ENCODE measurements at places on chromosomes 7 and 10. TPM values are rescaled to one million over a fixed set of nuclear protein-coding genes. Genes with fewer than 3 reads are reported as not detected.

DNA sequence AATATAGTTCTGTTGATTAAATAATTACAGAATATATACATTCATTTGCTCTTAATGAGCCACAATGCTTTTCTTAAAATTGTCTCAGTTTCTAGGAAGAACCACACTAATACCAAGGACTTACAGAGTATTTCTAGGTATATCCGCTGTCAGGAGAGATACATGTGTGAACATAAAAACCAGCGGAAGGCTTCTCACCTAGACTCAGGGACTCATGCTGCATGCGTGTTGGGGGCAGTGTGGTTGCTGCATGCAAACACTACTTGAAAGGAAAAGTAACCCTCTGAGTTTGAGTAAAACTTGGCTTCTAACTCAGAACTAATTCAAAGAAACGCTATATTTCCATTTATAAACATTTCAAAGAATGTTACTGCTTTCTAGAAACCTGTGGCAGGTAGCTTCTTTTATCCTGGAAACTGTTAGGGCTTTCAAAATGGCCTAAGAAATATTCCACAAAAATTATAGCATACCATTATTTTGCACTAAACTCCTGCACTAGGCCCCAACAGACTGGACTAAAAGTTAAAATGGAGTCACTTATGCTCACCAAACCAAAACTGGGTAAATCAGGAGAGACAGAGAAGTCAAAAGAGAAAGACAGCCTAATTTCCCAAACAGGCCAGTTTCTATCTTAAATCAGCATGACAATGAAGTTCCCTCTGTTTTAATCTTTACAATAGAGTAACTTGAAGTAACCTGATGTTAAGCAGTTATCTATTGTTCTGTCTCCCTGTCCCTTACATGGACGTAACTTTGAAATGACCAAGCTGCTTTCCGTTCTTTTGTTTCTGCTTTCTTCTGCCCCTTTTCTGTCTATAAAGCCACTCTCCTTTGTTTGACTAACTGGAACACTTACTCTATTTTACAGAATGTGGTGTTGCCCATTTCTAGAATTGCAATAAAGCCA, 95.2 kb upstream of the FAM133B start:
- no peak for DNase-seq

DNA sequence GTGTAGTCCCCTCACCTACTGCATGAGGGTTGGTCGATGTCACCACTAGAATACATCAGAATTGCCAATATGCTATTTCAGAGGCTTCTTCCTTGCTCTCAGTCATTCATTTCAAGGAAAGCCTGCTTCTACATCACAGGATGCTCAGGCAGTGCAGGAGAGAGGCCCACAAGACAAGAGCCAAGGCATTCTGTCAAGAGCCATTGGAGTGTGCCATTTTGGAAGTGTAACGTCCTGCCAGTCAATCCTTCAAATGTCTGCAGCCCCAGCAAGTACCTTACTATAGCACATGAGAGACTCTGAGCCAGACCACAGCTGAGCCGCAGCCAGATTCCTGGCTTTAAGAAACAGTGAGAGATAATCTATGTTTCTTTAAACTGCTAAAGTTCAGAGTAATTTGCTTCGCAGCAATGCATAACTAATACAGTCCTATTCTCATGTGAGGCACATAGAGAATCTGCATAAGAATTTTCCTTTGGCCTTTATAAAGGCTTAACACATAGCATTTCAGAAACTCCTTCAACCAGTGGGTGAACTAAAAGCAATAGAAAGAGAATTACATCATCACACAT, 166.5 kb upstream of the GNAI1 start:
- DNase-seq, result no peak

DNA sequence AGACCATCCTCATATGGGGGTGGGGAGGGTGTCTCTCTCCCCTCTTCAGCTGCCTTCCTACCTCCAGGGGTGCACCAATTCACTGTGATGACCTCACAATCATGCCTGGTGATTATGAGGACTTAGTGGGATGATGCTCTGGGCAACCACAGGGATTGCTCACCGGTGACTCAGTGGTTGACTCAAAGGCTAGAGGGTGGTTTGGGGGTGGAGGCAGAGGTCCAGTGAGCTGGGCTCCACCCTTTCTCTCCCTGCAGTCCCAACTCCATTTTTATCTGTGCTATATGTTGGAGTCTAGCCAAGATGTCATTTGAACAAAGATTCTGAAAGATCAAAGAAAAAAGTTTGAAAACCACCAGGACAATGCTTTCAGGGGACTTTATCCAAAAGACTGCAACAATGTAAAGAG, 286.9 kb downstream of the KCNMA1 start:
- peak; percentile 100 for DNase-seq

- no peak for DNase-seq
Observed at GRCh38 chr7:32461484-32461883, 28.7 kb downstream of the LSM5 start.

- peak; percentile 31 for DNase-seq
Observed at GRCh38 chr10:91088300-91089140, 131.9 kb upstream of the PCGF5 start.

- no peak for DNase-seq
Observed at GRCh38 chr7:15648461-15648961, 38.0 kb downstream of the MEOX2 start.

GRCh38 chr7:156842317-156842716, 50.7 kb downstream of the LMBR1 start:
- DNase-seq, result no peak

GRCh38 chr10:29948881-29949355, 110.5 kb downstream of the JCAD start:
- DNase-seq, result peak; percentile 56

GRCh38 chr7:86558680-86559501, 84.8 kb upstream of the GRM3 start:
- DNase-seq, result no peak

GRCh38 chr10:873020-873419, 58.5 kb downstream of the LARP4B start:
- DNase-seq, result peak; percentile 20

DNA sequence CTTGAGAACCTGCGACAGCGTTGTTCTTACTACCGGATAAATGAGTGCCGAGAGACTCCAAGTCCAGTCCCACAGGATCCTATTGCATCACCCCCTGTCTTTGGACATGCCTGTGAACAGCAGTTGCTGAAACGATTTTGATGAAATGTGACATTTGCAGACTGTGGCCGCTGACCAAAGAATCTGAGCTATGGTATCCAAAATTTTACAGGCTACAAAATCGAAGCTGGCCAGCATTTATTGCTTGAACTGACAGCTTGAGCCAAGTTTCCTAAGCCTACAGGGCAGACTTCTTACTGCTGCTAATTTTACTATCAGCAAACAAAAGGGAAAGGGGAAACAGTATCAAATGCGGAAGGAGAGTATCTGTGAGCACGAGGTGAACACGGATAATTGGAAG, 12.1 kb upstream of the NPVF start:
- DNase-seq, result peak; percentile 19

- no peak for DNase-seq
Observed at GRCh38 chr7:51471210-51471980, 154.8 kb upstream of the COBL start.

DNA sequence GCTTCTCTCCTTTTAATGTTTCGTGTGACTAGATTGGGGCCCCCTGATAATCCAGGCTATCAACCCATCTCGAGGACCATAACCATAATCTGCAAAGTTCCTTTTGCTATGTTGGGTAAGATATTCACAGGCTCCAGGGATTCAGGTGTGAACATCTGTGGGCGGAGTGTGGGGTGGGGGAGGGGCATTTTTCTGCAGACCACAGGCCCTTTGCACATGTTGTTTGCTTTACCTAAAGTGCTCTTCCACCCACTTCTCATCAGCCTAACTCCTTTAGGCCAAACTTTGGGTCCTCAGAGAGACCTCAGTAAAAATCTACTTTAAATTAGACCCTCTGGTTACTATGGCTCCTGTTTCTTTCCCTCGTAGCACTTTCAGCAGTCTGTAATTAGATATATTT, 284.4 kb downstream of the WDR11 start:
- DNase-seq, result no peak

DNA sequence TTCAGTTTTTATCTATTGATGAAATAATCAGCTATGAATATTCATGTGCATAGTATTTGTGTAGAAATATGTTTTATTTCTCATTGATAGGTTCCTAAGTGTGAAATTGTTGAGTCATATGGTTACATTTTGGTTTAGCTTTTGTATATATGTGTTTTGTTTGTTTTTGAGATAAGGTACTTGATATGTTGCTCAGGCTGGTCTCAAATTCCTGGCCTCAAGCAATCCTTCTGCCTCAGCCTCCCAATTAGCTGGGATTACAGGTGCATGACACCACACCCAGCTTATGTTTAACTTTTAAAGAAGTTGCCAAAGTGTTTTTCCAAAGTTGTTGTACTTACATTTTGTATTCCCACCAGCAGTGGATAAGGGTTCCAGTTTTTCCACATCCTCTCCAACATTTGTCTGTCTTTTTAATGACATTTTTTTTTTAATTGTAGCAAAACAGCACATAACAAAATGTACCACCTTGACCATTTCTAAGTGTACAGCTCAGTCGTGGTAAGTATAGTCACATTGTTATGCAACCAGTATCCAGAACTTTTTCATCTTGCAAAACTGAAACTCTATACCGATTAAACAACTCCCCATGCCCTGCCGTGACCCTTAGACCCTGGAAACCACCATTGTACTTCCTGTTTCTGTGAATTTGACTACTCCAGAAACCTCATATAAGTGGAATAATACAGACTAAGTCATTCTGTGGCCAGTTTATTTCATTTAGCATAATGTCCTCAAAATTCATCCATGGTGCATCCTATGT, 12.6 kb upstream of the UBE2D1 start:
- peak; percentile 68 for DNase-seq

GRCh38 chr7:108038986-108039385, 36.0 kb upstream of the LAMB1 start:
- DNase-seq, result no peak

DNA sequence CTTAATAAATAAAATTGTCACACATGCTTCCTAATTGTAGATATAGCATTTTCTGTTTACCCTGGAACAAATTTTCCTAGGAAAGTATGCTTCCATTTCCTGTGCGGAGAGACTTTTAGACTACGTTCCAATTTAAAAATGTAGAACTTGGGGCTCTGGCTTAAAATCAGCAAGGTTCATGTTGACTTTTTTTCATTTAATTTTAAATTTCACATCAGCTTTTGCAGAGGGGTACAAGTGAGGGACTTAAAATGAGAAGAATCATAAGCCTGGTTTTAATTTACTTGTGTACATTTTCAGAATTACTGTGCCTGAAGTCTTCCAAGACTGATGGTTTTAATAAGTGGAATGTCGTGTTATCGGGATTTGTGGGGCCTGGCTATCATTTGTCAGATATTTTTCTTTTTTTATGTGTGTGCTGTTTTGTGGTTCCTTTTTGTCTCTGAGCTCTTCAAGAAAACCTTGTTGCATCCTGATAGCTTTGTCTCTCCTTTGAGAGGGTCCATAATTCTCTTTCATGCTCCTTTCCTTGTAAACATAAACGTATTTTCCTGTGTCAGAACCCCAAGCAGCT, 8.8 kb upstream of the ATRNL1 start:
- DNase-seq, result no peak

- DNase-seq, result no peak
Observed at GRCh38 chr7:500521-501420, 18.9 kb downstream of the PDGFA start.

GRCh38 chr7:122674502-122674901, 24.4 kb downstream of the RNF133 start:
- no peak for DNase-seq

GRCh38 chr10:8360365-8360764, 305.9 kb downstream of the GATA3 start:
- DNase-seq, result no peak

GRCh38 chr7:107147464-107148393, 21.1 kb upstream of the HBP1 start:
- DNase-seq, result peak; percentile 36

- DNase-seq, result no peak
Observed at GRCh38 chr10:63539994-63540393, 18.8 kb downstream of the REEP3 start.

GRCh38 chr10:95333997-95334804, 43.4 kb upstream of the PDLIM1 start:
- peak; percentile 79 for DNase-seq

DNA sequence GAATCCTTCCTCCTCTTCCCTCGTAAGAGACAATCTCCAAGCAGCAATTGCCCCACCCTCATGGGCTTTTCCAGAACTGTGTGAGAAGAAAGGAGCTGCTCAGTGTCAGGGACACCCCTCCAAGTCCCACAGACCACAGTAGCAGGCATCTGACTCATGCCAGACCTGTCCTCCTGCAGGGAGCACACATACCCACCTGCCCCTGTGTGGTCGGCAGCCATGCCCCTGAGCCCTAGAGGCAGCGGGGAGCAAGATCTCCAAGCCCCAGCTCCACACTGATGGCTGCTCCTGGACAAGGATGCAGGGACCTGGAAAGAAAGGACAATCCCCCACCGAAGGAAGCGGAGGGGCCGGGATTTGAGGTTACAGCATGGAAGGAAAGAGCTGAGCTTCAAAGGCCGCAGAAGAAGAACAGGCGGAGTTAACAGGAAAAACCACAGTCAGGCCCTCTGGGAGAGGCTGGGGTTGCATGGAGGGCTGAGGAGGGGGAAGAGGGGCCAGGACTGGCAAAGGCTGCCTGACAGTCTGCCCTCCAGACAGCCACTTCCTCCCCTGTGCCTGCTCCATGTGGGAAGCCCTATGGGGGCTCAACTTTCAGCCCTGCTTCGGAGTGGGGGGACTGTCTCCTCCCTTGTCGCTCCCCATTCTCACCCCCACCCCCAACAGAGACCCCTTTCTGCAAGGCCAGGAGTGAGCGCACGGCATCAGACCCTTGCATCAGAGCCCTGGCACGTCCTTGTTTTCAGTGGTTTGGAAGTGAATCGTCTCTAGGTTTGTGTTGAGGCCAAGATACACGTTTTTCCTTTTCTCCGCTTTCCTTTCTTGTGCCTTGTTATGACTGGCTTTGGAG, 46.8 kb downstream of the ASB13 start:
- DNase-seq, result no peak

- DNase-seq, result no peak
Observed at GRCh38 chr7:29459589-29459988, 104.0 kb upstream of the PRR15 start.

- DNase-seq, result peak; percentile 74
Observed at GRCh38 chr10:33032654-33033151, 74.7 kb upstream of the ITGB1 start.

Gene CPA2
- total RNA-seq, result not detected

Gene ELAPOR2
- total RNA-seq, result 5.7 TPM

Gene EDRF1
- 17.2 TPM for total RNA-seq

Gene CPA4
- 90.5 TPM for total RNA-seq

Gene CNPY1
- total RNA-seq, result not detected

Gene BLVRA
- total RNA-seq, result 38.5 TPM

Gene H2BK1
- total RNA-seq, result not detected

Gene ELFN1
- total RNA-seq, result not detected

Gene CALHM3
- total RNA-seq, result not detected

Gene RBP4
- 0.17 TPM for total RNA-seq

Gene CHRM2
- 0.06 TPM for total RNA-seq

Gene ITIH5
- not detected for total RNA-seq

Gene TAS2R5
- not detected for total RNA-seq

Gene CACNA2D1
- total RNA-seq, result 40.4 TPM

All from LHCN-M2 (cell line).